ENCODE measurements at places on chromosomes 16 and 17.

GRCh38 chr16:30011714-30012504 is 1.1 kb upstream of the DOC2A start:
- DNase-seq: no peak

- DNase-seq: no peak
These were observed 210.8 kb downstream of the CNTNAP4 start for GRCh38 chr16:76488065-76488417.

DNA sequence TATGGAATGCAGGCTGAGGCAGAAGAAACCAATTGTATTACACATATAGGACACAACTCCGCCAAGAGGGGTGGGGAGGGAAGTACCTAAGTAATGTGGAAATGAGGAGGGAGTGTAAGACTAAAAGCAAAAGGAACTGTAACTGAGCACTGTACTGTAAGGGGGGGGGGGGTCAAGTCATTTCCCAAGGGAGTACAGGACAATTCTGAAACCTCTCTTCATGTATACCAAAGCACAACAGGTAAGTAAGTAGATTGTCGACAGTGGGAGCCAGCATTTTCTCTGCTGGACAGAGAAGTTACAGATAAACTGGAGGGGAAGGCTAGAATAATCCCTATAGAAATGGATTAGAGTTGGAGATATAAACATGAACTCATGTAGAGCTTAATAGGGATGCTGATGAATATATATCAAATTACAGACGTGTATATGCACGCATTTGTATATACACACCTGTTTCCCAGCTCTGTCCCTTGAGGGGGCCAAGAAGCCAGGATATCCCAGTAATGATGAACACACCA is 6.4 kb downstream of the USP22 start:
- no peak for DNase-seq

DNA sequence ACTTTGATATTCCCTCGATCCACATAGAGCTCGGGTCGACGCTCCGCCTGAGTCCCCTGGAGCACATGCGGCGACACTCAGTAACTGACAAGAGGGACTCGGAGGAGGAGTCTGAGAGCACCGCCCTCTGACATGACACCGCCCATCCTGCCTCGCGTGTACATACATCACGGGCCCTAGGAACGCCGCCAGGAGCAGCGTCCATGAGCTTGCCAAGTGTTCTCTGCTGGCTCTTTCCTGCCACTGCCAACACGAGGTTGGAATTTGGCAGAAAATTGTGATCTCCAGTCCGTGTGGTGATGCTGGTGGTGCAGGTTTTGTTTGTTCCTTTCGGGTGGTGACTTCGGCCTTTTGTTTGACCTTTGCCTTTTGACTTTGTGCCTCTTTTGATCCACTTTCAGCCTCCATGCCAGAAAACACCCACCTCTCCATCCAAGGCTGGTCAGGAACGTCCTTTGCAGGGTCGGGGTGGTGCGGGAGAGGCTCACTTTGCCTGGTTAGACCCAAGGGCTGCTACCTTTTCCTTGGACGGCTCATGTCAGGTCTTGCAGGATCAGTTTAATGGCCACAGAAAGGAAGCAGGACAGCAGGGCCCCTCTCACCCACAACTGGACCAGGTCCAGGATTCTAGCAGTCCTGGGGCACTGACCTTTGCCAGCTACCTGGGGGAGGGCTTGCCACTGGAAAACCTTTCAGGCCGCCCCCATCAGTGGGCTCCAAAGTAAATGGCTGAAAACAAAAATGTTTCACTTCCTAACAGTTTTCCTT is 27.6 kb downstream of the ELAC2 start:
- DNase-seq: no peak

DNA sequence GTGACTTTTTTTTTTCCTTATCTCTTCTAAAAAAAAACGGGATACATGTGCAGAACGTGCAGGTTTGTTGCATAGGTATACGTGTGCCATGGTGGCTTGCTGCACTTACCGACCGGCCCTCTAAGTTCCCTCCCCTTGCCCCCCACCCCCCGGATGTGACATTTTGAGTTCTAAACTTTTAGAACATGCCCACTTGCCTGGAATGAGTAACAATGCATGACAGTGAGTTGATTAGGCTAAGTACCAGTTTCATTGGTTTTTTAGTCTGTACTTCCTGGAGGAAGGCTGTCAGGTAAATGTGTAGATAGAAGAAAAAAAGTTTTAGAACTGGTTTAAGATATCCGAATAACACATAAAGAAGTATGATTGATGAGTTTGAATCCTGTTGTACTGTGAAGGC is 4.0 kb downstream of the BPTF start:
- DNase-seq: peak; percentile 41
